ENCODE measurements at places on chromosomes 6 and 20. TPM values are rescaled to one million over a fixed set of nuclear protein-coding genes. Genes with fewer than 3 reads are reported as not detected.

GRCh38 chr6:33423777-33424176 lies 3.9 kb downstream of the SYNGAP1 start:
- H3K27me3 ChIP-seq, result no peaks in the 10 kb centered on the region
- H3K27ac ChIP-seq, result no peak overlapping the region
- DNase-seq, result no peak
- no peak overlapping the region for H3K4me3 ChIP-seq
- H3K36me3 ChIP-seq, result no peaks in the 10 kb centered on the region
- peaks cover 29% of the 10 kb centered on the region for H3K4me1 ChIP-seq

The RGS17 gene
- not detected for total RNA-seq

DNA sequence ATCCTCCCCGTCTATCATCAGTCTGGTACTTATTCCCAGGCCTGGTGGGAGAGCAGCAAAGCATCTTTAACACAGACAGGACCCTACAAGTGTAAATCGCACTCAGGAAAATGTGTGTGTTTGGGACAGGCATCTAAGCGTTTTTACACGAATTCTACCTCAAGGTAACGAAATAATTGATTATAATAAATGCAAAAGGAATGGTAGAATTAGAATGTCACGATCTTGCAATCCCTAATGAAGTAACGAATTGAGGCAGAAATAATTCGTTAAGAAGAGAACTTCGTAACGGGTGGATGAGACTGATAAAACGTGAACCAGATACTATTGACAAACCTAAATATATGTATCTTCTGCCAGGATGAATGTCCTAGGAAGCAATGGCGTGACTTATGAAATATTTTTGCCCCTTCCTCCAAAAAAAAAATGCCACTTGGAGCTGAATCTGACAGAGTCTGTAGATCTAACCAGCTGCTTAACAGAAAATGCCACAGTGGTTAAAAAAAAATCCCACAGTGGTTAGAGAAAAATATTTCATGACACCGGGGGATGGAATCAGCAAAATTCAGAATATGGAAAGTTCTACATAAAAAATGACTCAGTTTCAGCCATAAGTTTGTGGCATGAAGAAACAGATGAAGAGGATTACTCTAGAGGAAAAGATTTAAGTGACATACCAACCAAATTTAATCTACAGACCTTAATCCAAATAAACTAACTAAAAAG lies 68.7 kb downstream of the F13A1 start:
- DNase-seq, result no peak
- H3K4me1 ChIP-seq, result no peaks in the 10 kb centered on the region
- H3K27ac ChIP-seq, result no peak overlapping the region

The PDRG1 gene
- 1.3 TPM for total RNA-seq

The IDH3B gene
- total RNA-seq, result 134 TPM
